Astrocyte (in vitro differentiated cells and primary cell): ENCODE measurements at places on chromosomes 1 and 21.
A peak's percentile ranks its signal among the peaks of the same experiment; 100 is the strongest.

GRCh38 chr1:227895828-227896685 is 51.7 kb downstream of the WNT9A start:
- peak; percentile 12 for DNase-seq

DNA sequence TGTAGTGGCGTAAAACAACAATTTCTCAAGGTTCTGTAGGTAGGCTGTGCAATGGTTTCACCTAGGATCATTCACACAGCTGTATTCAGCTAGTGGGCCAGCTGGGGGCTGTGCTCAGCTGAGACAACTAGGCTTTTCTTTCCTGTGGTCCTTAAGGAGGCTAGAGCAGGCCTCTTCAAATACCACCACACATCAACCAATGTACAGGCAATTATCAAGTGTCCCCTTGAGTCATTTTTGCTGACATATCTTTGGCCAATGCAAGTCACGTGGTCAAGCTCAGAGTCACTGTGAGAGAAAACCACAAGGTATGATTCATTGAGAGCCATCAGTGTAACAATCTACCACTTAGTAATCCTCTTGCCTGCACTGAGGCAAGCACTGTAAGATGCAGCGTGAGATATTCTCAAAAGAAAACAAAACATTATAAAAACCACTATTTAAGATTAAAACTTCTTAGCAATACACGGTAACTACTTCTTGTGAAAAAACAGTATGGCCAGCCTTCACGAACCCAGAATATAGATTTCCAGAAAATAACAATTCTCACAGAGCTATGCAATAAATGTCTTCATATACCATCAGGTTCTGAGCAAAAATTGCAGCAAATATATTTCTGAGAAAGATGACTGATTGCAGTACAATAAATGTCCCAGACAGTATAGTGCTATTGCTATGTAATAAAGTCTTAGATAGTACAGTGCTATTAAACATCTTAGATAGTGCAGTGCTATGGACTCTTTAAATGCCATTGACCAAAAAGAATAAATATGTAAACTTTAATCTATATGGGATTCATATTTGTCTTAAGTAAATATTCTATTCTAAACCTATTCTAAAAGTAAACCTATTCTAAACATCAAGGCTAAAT is 55.3 kb downstream of the NME7 start:
- peak; percentile 99 for DNase-seq

DNA sequence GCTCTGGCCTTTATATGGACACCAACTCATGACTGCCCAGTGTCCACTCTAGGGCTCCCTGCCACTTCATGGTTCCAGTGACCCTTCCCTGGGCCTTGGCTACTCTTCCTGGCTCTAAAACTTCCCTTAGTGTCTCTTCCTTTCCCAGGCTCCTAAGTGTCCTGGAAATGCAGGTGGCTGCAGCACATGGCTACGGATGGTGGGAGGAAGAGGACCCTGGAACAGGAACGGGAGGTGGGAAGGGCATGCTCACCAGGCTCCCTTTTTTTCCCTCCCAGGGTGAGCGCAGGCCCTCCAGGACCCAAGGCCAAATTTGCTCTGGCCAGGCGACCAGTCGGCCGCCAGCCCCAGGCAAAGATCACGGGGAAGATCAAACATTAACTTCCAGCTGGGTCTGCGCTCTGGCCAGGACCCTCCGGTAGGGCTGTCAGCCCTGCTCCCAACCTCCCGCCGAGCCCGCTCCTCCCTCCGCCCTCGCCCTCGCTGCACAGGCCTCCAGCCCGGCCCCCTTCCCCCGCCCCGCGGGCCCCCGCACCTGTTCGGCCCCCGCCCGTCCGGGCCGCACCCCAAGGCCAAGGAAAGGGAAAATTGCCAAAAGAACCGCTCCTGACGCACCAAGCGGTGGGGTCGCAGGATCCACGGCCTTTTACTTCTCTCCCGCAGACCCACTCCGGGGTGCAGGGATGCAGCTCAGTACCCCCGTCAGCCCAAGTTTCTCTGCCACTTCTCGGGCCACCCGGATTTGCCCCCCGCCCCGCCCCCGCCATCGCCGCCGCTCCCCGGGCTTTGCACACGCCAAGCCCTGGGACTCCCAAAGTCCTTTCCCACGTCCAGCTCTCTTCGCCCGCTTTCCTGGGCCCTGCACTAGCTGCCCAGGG is 894 bp downstream of the TCEA3 start:
- no peak for DNase-seq

DNA sequence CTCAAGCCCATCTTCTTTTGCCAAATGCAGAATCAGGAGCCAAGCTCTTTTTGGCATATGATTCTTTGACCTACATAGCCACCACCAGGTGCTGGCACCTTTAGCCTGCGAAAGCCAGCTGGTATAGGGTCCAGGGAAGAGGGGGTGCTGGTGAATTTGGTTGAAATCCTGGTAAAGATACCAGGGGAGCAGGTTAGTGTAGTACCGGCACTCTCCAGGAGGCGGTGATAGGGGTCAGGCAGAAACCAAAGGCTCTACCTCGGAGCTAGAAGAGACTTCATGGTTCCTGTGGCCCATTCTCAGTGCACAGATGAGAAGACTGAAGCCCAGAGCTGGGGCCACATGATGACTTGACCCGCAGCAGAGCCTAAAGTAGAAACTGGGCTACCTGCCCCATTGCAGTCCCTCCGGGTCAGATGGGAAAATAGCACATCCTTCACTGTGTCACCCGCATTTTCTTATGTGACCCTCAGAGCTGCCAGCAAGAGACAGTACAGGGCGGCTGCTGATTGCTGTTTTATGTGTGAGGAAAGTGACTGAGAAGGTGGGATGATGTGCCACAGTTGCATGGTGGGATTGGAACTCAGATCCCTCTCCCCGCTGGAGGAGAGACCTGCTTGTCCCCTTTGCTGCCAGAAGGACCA is 36.0 kb upstream of the IL19 start:
- no peak for DNase-seq

DNA sequence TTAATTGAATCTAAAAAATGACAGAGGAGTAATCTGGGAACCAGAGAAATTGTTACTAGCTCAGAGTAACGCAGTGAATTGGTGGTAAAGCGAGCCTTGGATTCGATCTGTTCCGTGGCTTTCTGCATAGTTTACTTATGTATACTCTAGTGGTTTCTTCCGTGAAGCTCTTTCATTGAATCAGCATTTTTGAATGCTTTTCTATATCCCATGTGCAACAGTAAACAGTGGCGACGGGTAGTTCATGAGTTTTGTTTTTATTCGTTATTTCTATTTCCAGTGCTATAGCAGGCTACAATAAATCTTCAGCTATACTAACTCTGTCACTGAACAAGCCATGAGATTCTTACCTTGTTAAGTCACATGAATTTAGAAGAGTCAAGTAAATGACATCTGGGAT is 14.5 kb upstream of the MAP3K7CL start:
- DNase-seq = no peak

GRCh38 chr1:115647919-115648650 is 6.3 kb downstream of the VANGL1 start:
- no peak for DNase-seq

DNA sequence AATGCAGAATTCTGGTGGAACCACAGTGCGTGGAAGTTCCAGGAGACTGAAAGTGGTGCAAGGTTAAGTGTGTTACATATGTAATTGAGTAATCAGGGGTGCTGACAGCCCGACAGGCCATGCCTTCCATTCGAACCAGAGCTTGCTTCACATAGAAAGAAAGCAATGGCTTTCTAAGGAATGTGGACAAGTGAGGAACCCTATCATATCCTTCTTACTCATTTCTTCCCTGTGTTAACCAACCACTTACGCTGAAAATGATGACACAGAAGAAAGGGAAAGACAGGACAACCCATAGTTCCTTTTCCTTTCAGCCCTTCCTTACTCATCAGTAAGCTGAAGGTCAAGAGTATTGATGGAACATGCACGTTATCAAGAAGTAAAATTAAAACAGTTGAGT is 48.1 kb upstream of the KCNA3 start:
- no peak for DNase-seq

DNA sequence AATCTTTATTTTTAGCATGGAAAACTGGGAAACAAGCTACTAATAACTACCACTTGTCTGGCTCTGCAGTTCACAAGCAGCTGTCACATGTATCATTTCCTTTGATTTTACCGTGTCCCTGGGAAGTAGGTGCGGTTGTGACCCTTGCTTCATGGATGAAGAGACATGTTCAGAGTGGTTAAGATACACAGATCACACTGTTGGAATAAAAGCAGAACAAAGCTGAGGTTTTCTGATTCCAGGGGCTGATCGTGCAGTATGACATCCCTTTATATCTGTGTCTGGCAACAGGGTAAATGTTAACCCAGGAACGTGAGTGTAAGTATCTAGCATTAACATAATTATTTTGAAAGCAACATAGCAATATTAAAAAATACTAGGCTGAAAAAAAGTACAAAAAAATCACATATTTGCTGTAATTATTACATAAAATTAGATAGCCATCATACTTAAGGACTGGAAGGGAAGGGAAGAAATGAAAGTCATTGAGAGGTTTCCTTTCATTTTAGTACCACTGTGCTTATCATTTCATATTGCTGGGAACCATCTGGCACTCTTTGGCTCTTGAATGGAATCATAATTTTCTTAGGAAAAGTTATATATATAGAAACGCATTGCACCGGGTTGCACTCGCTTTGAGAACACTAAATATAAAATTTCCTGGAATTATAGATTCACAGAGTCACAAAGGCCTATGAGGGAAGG is 62.8 kb upstream of the PAXBP1 start:
- DNase-seq = no peak
